Iris pigment epithelial cell (primary cell): ENCODE measurements at places on chromosomes 7 and 10.

DNA sequence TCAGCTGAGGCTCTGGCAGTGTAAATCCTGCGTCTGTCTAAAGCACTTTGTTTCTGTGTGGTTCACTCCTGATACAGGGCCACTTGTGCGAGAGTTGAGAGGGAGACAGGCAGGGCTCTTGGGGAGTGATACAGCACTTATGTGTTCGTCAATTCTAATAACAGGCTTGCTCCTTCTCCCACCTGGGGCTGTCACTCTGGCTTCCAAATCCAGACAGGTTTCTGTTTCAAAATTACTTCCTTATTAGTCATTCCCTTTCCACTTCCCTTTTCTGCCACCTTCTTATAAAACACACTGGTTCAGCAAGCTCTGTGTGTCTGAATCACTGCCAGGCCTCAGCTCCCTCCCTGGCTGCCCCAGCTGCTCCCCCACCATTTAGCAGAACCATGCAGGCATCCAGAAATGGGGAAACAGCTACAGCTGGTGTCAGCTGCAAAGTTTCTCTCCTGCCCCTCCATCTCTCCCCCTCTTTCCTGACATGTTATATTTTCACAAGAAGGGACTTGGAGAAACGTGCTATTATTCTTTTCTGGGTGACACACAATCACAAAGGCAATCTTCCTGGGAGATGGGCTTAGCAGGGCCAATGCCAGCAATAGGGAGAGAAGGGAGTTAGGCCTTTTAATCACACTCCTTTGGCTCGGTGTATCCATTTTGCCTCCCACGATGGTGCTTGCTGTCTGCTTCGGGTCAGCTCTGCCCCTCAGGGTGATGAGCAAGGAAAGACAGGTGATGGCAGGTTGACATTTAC, 58.4 kb upstream of the ZNRF2 start:
- peak; percentile 40 for DNase-seq

DNA sequence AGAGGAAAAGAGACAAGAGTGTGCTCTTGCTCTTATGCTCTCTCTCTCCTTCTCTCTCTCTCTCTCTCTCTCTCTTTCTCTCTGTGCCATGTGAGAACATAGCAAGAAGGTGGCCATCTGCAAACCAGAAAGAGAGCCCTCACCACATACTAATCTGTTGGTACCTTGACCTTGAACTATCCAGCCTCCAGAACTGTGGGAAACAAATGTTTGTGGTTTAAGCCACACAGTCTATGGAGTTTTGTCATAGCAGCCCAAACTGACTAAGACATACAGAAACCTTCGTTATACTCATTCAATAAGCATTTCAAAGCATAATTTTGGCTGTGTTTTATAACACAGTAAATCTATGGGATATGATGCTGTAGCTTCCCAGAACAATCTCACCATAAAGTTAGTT, 56.4 kb upstream of the PLPP4 start:
- peak; percentile 89 for DNase-seq

GRCh38 chr7:102832674-102833073, 80.1 kb upstream of the LRRC17 start:
- DNase-seq, result no peak

DNA sequence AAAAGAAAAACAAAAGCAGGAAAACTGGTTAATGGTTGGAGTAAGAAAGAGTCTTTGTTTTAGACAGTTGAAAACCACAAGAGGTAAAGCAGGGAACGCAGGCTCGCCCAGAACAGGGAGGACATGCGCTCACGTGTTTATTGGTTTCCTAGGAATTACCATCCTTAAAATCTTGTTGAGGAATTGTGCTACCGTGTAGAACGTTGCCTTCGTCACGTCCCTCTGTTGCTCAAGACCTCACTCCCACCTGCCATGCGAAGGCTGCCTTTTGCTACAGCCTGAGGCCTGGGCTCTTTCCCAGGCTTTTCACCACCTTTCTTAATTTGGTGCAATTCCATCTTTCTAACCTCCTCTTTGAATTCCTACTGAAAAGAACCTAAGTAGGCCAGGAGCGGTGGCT, 61.6 kb upstream of the CAMK1D start:
- no peak for DNase-seq

DNA sequence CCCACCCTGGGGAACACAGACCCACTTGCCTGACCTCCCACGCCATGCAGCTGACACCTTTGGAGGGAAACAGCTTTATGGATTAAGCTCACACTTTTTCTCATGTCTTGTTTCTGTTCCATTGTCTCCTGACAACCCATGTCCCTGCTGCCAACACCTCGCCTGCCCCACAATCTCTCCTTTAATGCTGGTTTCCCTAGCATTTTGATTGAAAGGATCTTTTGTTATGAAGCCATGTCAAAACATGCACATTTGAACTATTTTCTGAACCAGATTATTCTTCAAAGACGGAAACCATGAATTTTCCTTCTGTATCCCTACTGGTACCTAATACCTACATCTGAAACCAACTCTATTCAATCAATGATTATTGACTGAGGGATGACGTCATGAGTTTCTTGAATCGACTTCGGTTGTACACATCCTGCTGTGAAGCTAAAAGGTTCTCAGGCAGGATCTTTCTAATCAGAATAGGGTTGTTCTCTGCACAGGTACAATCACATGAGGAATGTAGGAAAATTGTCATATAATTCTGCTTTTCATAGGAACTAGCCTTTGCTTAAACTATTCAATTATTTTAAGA, 106.2 kb upstream of the NEBL start:
- DNase-seq, result no peak

DNA sequence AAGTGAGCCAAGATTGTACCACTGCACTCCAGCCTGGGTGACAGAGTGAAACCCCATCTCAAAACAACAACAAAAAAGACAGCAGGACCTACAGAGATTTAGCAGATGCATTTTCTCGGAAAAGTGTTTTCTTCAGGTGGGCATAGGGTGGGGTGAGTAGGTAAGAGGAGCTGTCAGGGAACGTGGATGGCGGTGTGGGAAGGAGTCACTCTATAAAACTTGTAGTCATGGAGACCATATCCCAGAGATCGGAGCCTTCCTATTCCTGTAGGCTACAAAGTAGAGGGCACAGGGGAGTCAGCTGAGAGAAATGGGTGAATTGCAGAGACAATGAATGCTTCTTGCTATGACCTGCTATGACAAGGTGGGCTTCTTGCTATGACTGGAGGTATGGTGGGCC, 283.0 kb upstream of the FOXK1 start:
- no peak for DNase-seq

- no peak for DNase-seq
These were observed 14.4 kb downstream of the MRPL32 start for GRCh38 chr7:42946627-42946950.

DNA sequence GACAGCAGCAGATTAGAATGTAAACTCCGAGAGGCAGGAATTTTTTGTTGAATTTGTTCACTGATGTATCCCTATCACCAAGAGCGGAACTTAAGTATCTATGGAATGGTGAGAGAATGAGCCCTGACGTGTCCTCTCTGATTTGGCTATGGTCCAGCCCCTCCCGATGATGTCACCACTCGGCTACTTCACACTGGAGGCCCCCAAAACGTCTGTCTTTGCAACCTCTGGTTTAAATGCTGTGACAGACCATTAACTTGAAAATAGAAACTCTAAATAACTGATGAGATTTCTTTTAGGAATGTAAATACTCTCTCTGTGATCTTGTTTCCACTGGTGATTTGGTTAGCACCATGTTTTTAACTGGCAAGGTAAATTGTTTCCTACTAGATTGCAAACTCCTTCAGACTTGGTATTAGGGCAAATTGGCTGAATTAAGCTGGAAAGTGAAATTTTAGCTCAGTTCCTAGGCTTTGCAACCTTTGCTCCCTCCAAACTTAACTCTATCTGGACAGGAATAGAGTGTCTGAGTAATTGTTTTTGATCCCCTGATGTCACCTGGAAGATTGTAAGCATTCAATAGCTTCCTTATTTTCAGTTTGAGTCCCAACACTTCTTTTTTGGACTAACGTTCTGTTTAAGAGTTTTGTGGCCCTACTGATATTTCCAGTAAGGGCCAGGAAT, 19.1 kb downstream of the SLC16A12 start:
- peak; percentile 97 for DNase-seq
